Islet precursor cell (in vitro differentiated cells): ENCODE measurements at places on chromosomes 11 and 22.

- DNase-seq: no peak
These were observed 580.7 kb downstream of the NTM start for GRCh38 chr11:131951121-131951520.

- no peak for DNase-seq
These were observed 30.2 kb upstream of the SWAP70 start for GRCh38 chr11:9633679-9634078.

DNA sequence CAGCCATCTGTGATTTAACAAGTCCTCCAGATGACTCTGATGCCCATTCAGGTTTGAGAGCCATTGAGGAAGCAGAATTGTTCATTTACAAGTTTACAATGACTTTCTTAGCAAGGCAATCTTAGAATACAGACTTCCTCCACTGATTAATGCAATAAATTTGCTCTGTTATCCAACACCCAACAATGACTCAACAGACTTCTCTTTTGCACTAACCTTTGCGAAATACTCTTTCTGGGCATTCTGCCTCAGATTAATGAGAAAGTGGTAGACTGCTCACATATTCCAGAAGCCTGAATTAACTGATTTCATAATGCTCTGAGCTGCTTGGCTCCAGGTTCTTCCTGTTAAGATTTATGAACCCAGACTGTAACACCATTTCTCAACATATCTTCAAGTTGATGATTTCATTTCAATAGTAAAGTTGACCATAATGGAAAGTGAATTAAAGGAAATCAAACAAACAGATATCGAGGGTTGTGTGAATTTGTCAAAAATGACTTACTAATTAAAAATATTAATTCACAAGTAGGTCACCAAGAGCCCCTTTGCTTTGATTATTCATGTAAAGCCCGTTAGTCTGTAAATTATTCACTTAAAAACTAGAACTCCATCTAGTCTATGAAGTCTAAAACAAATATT lies 70.5 kb upstream of the BLID start:
- DNase-seq: no peak

- no peak for DNase-seq
These were observed 40.6 kb downstream of the RBFOX2 start for GRCh38 chr22:35988030-35988429.

- DNase-seq: no peak
These were observed 28.6 kb downstream of the PTPRJ start for GRCh38 chr11:48008951-48009270.

GRCh38 chr22:37744589-37744988 lies 47.7 kb downstream of the TRIOBP start:
- DNase-seq: no peak
